Left lung (tissue), 14 donors: ENCODE measurements at places on chromosomes 11 and 22. TPM values are rescaled to one million over a fixed set of nuclear protein-coding genes. Genes with fewer than 3 reads are reported as not detected.

The APOA5 gene
- total RNA-seq = not detected

The RCOR2 gene
- total RNA-seq = 0.45 TPM

The SF3A1 gene
- 146 TPM for total RNA-seq

The DERL3 gene
- 9.4 TPM for total RNA-seq

The SDF2L1 gene
- 47.2 TPM for total RNA-seq

The TSGA10IP gene
- total RNA-seq = not detected

The TRIM6 gene
- total RNA-seq = 4.2 TPM

The DDX17 gene
- 410 TPM for total RNA-seq

The A4GALT gene
- total RNA-seq = 11.2 TPM

GRCh38 chr11:77039491-77040400, 5.5 kb downstream of the B3GNT6 start:
- H3K36me3 ChIP-seq = no peaks in the 10 kb centered on the region
- DNase-seq = no peak
- H3K4me3 ChIP-seq = peak overlapping the region; percentile 26
- H3K27ac ChIP-seq = no peak overlapping the region

DNA sequence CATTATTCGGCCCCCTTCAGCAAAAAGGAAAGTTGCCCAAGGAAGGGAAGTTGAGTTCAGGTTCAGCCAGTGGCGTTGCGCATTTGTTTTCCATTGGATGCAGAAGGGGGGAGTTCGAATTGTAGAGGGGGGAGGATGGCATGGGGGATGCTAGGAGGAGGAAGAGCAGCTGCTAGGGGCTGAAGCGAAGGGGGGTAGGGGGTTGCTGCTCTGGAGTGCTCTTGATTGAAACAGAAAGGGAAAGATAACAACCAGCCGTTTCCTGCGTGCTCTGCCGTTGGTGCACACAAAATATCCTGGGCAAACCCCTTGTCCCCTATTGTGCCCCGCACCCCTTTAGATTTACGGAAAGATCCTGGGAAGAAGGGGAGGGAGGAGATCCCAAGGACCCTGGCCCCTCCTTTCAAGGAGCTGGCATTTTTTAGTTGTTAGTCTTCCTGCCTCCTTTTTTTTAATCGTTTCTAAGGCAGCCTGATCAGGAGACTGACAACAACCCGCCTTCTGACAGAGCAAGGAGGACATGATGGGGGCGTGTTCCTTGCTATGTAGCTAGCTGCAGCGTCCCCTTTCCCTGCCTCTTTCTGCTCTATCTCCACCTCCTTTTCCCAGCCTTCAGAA, 2.1 kb downstream of the KMT2A start:
- peak; percentile 50 for DNase-seq
- H3K27me3 ChIP-seq = no peaks in the 10 kb centered on the region
- H3K4me1 ChIP-seq = peaks cover 66% of the 10 kb centered on the region
- no peaks in the 10 kb centered on the region for H3K36me3 ChIP-seq
- H3K4me3 ChIP-seq = peak overlapping the region; percentile 91
- H3K27ac ChIP-seq = peak overlapping the region; percentile 83

GRCh38 chr22:18075101-18075719, 2.6 kb upstream of the PEX26 start:
- no peak overlapping the region for H3K27ac ChIP-seq
- peaks cover 30% of the 10 kb centered on the region for H3K4me1 ChIP-seq
- peaks cover 9% of the 10 kb centered on the region for H3K36me3 ChIP-seq

DNA sequence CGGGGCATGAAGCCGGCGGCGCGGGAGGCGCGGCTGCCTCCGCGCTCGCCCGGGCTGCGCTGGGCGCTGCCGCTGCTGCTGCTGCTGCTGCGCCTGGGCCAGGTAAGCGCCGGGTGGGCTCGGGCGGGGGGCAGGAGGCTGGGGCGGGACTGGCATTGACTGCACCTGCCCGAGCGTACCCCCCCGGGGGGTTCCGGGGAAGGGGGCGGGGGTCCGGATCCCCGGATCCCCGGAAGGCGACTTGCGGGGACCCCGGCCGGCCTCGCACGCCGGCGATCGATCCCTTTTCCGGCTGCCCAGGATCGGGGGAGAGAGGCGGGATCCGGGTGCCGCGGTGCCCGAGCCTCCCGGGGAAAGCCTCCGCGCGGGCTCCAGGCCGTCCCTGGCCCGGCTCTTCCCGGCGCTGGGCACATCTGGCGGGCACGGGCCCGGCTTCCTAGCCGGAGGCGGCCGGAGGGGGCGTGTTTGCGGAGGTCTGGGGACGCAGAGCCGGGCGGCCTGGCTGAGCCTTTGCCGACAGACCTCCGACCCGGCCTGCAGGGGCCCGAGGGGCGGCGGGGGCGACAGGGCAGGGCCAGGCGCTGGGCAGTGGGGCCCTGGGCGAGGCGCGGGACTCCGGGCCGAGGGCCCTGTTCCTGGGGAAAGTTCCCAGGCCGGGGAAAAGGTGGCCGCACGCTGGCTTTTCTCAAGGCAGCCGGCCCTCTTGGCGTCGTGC, 705 bp downstream of the PTPRJ start:
- H3K27ac ChIP-seq = peak overlapping the region; percentile 92
- H3K27me3 ChIP-seq = no peaks in the 10 kb centered on the region
- peak overlapping the region; percentile 90 for H3K4me3 ChIP-seq
- H3K36me3 ChIP-seq = no peaks in the 10 kb centered on the region
- DNase-seq = no peak

DNA sequence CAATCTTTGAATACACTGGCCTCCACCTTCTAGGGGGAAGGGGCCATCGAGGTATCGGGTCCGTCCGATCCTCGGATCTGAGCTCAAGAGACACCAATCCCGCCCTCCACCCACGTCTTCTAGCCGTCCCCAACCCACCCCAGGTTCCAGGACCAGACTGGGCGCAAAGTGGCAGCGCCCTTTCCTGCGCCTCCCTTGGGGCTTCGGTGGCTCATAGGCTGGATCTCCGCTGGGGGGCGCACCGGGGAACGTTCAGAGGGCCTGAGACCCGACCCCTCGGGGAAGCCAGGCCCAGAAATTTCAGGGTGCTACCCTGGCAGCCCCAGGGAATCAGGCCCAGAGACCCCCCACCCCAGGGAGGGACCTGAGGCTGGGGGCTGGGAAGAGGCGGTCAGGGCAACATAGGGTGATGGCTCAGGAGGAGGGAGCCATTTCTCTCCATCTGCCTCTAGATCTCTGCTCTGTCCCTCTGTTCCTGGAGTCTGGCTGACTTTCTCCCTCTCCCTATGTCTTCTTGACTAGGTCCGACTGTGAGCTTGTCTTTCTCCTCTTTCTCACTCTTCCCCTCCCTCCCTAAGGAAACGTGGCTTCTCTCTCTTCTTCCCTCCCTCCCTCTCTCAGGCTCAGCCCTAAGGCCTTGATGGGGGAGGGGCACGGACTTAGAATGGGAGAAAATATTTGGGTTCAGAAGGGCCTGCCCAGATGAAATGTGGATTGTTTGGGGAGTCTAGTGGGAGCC, 1.1 kb downstream of the CREB3L1 start:
- H3K27me3 ChIP-seq = no peaks in the 10 kb centered on the region
- H3K4me1 ChIP-seq = peaks cover 24% of the 10 kb centered on the region
- peak overlapping the region; percentile 83 for H3K27ac ChIP-seq
- peak overlapping the region; percentile 64 for H3K4me3 ChIP-seq

GRCh38 chr11:120643284-120643683, 131.7 kb downstream of the GRIK4 start:
- no peak overlapping the region for H3K27ac ChIP-seq
- no peaks in the 10 kb centered on the region for H3K36me3 ChIP-seq
- no peaks in the 10 kb centered on the region for H3K4me1 ChIP-seq
- no peak overlapping the region for H3K4me3 ChIP-seq

- H3K4me1 ChIP-seq = peaks cover 9% of the 10 kb centered on the region
- no peak for DNase-seq
- H3K4me3 ChIP-seq = no peak overlapping the region
- H3K36me3 ChIP-seq = no peaks in the 10 kb centered on the region
- no peak overlapping the region for H3K27ac ChIP-seq
Observed at GRCh38 chr11:12707500-12707880, 33.3 kb downstream of the TEAD1 start.

- H3K4me1 ChIP-seq = peaks cover 60% of the 10 kb centered on the region
- peak overlapping the region; percentile 35 for H3K4me3 ChIP-seq
- H3K27ac ChIP-seq = peak overlapping the region; percentile 98
- no peaks in the 10 kb centered on the region for H3K27me3 ChIP-seq
- DNase-seq = peak; percentile 76
Observed at GRCh38 chr11:72039031-72039855, 40.5 kb downstream of the IL18BP start.

- H3K27ac ChIP-seq = no peak overlapping the region
- no peak overlapping the region for H3K4me3 ChIP-seq
- peaks cover 82% of the 10 kb centered on the region for H3K27me3 ChIP-seq
- H3K36me3 ChIP-seq = no peaks in the 10 kb centered on the region
Observed at GRCh38 chr11:113477321-113477720, 2.1 kb upstream of the DRD2 start.

DNA sequence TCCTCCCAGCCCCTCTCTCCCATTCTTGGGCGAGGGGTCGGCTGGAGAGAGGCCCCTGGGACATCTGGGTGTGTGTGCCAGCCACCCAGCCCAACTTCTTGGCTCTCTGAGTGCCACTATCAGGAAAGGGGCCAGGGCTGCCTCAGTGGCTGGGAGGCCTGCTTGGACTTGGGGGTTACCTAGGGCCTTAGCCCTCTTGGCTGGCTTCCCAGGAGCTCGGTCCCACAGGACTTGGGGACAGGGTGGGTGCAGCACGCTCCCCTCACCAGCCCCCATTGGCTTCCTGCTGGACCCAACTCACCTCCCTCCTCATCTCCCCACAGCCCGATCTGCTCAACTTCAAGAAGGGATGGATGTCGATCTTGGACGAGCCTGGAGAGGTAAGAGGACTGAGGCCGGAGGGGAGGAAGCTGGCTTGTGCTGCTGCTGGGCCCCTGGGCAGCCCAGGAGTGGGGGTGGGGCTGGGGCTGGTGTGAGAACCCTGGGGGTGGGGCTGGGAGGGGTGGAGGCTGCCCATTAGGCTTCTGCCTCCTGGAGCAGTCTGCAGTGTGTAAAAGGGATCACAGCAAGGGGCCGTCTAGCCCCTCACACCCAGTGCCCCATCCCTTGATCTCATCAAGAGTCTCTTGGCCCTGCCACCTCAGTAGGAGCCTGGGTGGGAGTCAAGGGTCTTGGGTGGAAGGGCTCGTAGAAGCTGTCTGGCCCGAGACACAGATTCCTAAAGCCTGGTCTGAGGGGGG, 54.8 kb downstream of the TRIOBP start:
- no peak for DNase-seq
- peak overlapping the region; percentile 92 for H3K27ac ChIP-seq
- peaks cover 80% of the 10 kb centered on the region for H3K4me1 ChIP-seq
- peaks cover 39% of the 10 kb centered on the region for H3K36me3 ChIP-seq
- no peaks in the 10 kb centered on the region for H3K27me3 ChIP-seq

DNA sequence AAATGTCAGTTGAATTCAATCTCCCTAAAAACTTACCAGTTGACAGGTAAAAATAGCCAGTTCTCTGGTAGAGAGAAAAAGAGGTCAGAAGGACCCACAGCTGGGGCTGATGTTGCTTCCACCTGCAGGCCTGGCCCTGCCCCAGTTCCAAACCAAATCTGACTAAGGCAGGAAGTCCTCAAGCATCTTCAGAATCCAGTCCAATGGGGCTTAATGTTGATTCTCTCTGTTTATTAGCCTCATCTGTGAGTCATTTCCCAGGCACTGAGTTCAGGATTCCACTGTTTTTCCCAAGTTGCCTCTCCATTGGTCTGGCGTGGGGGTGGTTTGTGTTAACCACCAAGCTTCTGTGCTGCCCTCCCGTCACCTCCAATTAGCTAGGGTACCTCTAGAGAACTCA, 601.8 kb downstream of the INSC start:
- no peaks in the 10 kb centered on the region for H3K27me3 ChIP-seq
- DNase-seq = no peak
- H3K27ac ChIP-seq = no peak overlapping the region
- H3K4me3 ChIP-seq = no peak overlapping the region

- H3K36me3 ChIP-seq = no peaks in the 10 kb centered on the region
- no peaks in the 10 kb centered on the region for H3K27me3 ChIP-seq
- DNase-seq = no peak
- peaks cover 39% of the 10 kb centered on the region for H3K4me1 ChIP-seq
- no peak overlapping the region for H3K4me3 ChIP-seq
Observed at GRCh38 chr11:68325183-68325906, 13.0 kb downstream of the LRP5 start.

DNA sequence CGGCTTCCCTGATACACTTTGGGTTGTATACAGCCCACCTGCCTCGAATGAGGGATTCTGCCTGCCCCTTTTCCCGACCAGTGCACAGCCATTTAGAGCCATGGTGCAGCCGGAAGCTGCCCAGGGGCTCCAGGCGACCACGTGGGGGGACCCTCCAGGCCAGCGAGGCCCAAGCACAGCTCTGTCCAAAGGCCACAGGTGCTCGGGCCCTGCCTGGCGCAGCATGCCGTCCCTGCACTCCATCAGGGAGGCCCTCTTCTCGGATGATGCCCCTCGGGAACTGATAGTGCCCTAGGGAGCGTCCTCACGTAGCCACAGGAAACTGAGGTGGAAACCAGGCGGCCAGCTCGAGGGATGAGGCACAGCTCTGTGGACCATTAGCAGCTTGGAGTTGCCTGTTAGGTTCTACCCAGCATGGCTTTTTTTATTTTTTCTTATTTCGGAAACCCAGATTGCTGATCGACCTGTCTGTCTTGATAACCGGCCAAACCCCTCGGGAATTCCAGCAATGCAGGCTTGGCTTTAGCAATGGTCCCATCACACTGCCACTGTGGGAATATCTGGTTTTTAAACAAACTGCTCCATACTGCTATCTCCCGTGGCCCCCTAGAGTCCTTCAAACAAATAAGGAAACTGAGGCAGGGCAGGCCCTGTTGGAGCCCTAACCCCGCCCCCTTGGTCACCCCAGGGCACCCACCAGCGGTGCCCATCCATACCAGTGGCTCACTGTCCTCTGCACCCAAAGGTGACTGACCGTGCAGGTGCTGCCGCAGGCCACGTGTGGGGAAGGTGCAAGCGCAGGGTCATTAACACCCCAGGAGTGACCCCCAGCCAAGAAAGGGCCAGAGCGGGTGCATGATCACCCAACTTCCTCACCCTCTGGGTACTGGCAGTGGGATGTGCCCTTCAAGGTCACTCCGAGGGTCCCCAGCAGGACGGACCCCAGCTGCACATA, 8.0 kb downstream of the ANO1 start:
- no peaks in the 10 kb centered on the region for H3K4me1 ChIP-seq
- H3K4me3 ChIP-seq = no peak overlapping the region
- DNase-seq = peak; percentile 51
- no peaks in the 10 kb centered on the region for H3K36me3 ChIP-seq
- no peaks in the 10 kb centered on the region for H3K27me3 ChIP-seq

DNA sequence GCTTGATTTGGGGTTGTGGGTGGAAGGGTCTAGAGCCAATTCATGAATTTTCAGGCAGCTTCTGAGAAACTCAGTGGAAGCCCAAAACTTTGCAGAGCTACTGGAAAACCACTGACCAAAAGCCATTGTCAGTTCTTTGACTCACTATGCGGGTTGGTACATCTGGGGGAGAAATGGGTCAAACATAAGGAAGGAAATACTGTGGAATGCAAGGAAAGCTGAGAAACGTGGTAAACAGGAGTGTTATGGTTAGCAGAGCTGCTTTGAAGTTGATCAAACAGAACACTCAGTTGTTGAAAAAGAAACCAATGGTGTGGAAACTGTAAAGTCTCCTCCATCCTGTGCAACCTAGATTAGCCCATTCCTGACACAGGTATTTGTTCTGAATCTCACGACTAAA, 6.3 kb upstream of the ABTB2 start:
- H3K4me1 ChIP-seq = peaks cover 10% of the 10 kb centered on the region
- H3K4me3 ChIP-seq = no peak overlapping the region
- no peak overlapping the region for H3K27ac ChIP-seq
- no peak for DNase-seq

GRCh38 chr11:93198215-93198845, 539 bp upstream of the SLC36A4 start:
- no peaks in the 10 kb centered on the region for H3K36me3 ChIP-seq
- H3K4me3 ChIP-seq = peak overlapping the region; percentile 76
- peak overlapping the region; percentile 98 for H3K27ac ChIP-seq
- no peaks in the 10 kb centered on the region for H3K27me3 ChIP-seq
